ENCODE measurements at places on chromosomes 2 and 18. TPM values are rescaled to one million over a fixed set of nuclear protein-coding genes. Genes with fewer than 3 reads are reported as not detected.

ALPG gene
- not detected for total RNA-seq

TXNDC9 gene
- 19.8 TPM for total RNA-seq

- DNase-seq = no peak
Observed at GRCh38 chr18:13120983-13121441, 97.5 kb upstream of the LDLRAD4 start.

DNA sequence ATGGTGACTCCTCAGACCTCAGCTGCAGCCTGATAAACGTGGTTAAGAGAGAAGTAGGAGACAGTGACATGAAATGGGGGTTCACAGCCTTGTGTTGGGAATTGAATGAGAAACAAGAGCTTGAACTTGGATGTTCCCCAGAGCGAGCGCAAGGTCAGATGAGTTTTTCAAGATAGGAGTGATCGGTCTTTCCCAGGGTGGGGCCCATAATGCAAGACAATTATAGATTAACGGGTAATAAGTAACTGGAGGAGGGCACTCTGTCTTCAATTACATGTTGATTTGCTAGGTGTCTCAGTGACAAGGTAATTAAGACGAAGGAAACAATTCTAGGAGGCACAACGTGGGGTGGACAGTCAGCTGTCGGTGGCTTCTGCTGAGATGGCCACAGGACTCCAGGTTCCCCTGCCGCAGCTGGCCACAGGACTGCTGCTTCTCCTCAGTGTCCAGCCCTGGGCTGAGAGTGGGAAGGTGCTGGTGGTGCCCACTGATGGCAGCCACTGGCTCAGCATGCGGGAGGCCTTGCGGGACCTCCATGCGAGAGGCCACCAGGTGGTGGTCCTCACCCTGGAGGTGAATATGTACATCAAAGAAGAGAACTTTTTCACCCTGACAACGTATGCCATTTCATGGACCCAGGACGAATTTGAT lies at the start of gene UGT1A5:
UGT1A5 (plus strand) TSS at position 297 of the 651 bp plus-strand sequence; CDS start at position 382, 85 bp downstream.
- DNase-seq = no peak

GRCh38 chr2:77086051-77086450 lies 436.1 kb downstream of the LRRTM4 start:
- DNase-seq = no peak

DNA sequence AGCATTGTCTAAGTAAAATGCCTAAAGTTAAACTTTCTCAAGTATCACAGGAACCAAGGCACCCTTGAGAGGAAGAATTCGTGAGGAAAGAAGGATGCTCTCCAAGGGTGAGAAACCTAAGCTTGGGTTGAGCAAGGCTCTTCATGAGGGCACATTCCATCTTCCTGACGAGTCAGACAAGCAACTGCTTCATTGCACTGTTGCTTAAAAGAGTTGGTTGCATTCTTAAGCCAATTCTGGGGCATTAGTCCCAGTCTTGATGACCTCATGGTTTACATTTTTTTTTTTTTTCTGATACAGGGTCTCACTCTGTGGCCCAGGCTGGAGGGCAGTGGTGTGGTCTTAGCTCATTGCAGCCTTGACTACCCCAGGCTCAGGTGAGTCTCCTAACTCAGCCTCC lies 237.5 kb downstream of the ACTR3 start:
- no peak for DNase-seq
